ENCODE measurements at places on chromosomes 7 and 10. TPM values are rescaled to one million over a fixed set of nuclear protein-coding genes. Genes with fewer than 3 reads are reported as not detected.

- no peak for DNase-seq
These were observed 203.2 kb upstream of the SEMA3E start for GRCh38 chr7:83852136-83852535.

DNA sequence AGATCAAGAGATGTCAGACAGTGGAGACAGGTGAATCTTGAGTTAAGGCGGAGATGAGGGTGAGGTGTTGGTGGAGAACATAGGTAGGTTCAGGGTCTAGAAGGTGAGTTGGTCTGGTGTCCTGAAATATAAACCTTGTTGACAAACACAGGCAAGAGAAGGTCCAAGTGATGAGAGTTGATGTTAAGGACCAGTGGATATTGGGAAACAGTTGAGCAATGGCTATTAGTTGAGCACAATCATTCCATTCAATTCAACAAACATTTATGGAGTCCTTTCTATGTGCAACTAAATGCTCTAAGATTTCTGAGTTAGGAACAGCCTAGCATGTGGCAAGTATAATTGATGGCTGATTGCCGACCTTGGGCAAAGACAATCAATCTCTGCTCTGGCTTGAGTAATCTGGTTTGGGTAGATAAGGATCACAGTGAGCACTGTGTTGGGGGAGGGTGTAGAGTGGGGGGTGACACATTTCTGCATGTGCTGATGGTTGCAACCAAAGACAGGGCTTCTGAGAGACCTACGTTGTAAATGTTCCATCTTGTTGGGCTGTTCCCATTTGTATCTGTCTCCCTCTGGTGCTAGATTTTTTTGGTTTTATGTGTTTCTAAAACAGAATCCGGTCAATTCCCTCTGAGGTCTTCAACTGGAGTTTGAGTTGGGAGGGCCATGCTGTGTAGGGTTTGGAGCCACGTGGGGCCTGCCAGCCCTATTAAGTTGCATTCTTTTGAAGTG lies 201.1 kb downstream of the BAMBI start:
- DNase-seq = no peak

Gene SLC18A2
- total RNA-seq = 0.42 TPM

DNA sequence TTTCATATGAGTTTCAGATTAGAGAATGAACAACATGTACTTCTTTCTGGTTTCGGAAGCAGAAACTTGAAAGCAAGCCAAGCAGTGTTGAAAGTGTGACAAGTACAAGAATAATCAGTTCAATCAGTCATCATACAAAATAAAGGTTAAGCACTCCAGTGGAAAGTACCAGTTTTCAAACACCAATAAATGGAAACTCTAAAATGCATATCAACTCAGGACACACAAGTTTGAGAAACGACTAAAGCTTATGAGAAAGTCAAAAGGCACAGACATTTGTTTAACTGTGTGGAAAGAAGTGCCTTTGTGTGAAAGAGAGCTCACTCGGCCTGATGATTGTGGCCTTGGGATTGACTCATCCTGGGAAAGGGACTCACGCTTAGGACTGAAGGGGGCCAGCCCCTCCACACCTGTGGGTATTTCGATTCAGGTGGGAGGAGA lies 60.6 kb upstream of the AKR1C1 start:
- DNase-seq = no peak

DNA sequence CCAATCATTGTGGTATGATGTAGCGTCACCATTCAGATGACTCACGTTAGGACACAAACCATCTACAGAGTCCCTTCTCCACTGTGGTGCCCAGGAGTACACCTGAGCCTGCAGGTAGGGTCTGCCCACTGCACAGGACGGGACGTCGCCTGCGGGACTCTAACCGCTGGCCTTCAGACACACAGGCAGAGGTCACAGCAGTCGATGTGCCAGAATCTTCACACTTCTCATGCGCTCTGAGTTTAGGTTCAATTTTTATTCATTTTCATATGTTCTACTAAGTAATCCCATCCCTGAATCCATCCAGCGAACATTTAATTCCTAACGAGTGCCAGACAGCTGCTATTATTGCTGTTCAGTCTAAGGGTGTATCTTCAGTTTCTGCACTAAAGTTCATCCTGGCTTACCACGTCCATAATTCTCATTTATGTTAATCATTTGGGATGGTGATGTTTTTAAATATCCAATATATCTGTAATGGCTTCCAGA lies 73.3 kb downstream of the CXCL12 start:
- DNase-seq = no peak

Gene COPS6
- total RNA-seq = 47.5 TPM

DNA sequence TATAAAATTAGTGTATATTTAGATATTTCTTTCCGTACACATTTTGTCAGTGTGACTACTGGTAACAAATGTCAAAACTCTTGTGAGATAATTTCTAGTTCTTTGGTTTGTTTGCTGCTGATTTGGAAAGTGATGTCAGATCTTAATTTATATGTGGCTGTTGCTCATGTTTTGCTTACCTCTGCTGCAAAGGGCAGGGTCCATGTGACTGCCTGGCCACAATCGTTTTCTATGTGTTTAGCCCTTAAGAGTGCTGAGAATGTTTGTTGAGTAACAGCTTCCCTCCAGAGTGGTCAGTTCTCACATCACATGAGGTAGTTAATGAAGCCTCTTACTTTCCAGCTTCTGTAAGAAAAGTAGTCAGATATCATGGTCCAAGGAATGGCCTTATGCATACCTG lies 4.2 kb downstream of the NRBF2 start:
- no peak for DNase-seq

Gene OR2A42
- total RNA-seq = not detected

DNA sequence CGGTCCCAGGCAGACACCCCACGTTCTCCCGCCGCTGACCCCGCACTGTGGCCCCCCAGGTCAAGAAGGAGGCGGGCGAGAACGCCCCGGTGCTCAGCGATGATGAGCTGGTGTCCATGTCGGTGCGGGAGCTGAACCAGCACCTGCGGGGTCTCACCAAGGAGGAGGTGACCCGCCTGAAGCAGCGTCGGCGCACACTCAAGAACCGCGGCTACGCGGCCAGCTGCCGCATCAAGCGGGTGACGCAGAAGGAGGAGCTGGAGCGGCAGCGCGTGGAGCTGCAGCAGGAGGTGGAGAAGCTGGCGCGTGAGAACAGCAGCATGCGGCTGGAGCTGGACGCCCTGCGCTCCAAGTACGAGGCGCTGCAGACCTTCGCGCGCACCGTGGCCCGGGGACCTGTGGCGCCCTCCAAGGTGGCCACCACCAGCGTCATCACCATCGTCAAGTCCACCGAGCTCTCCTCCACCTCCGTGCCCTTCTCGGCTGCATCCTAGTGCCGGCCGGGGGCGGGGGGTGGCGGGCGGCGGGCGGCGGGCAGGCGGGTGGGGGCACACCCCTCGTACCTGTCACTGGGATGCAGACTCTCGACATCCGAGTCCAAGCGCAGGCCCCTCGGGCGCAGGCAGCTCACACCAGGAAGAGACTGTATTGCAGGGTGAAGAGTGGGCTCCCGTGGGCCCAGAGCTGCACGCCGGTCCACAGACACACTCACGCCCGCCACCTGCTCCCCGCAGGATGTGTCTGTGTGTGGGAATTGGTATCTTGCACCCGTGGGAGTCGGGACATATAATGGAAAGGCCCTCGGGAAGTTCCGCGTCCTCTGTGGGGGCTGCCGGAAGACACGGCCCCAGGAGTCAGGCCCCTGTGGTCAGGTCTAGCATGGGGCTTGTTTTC lies 9.6 kb downstream of the MAFK start:
- DNase-seq = no peak

DNA sequence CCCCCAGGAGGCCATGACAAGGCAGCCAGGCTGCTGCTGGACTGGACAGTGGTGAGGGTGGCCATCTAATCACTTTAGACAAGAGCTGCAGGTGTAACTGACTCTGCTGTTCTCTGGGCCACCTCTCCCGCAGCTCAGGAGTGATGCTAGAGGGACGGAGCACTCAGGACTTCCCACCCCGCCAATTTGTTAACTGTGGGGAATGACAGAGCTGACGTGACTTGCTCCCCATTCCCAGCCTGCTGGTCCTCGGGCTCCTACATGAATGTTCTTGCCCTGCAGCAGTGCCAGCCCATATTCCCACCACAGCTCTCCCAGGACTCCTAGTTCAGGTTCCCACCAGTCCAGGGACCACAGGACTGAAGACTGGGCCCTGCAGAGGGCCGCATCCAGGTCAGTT lies 16.7 kb upstream of the NPFFR1 start:
- no peak for DNase-seq

Gene KLF14
- not detected for total RNA-seq

- no peak for DNase-seq
These were observed 8.9 kb downstream of the DENND11 start for GRCh38 chr7:141693082-141693481.

Gene TRIM73
- total RNA-seq = 5.9 TPM

GRCh38 chr7:94104301-94104700 lies 100.1 kb upstream of the BET1 start:
- no peak for DNase-seq

Gene PRKAR2B
- total RNA-seq = 49.0 TPM

DNA sequence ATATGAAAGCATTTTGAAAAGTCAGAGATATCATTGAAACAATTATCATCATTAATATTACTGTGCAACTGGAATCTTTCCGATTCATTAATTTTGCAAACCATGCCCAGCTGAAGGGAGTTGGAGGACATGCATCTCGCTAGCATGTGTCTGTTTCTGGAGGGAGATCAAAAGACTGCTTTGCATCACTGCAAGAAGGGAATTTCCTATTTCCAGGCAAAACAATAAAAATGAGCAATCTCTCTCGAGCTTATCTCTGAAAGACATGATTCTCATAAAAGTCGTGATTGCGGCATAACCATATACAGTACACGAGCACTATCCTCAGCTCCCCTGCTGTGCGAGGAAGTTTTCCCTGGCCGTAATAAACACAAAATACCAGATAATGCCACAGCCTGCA lies 607.6 kb upstream of the DPP6 start:
- DNase-seq = no peak

- DNase-seq = no peak
These were observed 232.5 kb upstream of the CCDC6 start for GRCh38 chr10:60138842-60139241.

- DNase-seq = no peak
These were observed 59.1 kb downstream of the LOXL4 start for GRCh38 chr10:98208925-98209324.

Gene COL17A1
- total RNA-seq = 0.22 TPM

Gene RALA
- 16.7 TPM for total RNA-seq

DNA sequence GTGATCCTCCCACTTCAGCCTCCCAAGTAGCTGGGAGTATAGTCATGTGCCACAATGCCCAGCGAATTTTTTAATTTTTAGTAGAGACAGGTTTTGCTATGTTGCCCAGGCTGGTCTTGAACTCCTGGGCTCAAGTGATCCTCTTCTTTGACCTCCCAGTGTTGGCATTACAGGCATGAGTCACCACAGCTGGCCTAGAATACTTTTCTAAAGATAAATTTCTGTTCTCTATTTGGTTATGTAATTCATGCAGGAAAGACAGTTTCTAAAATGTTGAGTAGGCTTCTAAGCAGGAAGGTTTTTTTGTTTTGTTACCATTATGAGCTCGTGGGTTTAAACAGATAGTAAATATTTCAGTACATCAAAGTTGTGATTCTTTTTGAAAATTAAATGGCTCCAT lies 5.0 kb downstream of the RBAK start:
- DNase-seq = no peak

Gene ADAM12
- 10.5 TPM for total RNA-seq

DNA sequence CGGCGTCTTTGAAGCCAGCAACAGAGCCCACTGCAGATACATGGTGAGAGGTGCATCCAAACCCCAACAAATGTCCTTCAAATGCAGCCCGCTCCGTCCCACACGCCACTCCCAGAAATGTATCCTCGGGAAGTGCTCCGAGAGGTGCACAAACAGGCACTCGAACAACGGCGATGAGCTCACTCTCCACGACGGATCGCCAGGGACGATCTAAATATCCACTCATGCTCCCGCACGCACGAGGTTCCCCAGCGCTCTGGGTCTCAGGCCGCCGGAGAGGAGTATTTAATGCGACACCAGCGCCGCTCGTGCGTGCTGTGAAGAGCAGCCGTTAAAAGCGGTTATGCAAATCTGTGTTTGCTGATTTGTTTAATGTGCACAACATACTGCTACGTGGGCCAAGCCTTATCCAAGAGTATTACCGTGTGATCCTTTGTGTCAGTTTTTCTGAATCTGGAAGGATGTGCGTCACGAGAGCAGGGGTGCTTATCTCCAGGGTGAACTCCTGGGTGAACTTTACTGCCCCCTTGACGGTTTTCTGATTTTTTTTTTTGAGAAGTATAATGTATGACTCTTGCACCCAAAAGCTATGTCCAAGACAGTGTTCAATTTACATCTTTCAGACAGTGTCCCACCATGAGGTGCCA lies 48.5 kb upstream of the PPP2R2D start:
- DNase-seq = no peak

GRCh38 chr10:1802413-1802812 lies 65.1 kb upstream of the ADARB2 start:
- no peak for DNase-seq

DNA sequence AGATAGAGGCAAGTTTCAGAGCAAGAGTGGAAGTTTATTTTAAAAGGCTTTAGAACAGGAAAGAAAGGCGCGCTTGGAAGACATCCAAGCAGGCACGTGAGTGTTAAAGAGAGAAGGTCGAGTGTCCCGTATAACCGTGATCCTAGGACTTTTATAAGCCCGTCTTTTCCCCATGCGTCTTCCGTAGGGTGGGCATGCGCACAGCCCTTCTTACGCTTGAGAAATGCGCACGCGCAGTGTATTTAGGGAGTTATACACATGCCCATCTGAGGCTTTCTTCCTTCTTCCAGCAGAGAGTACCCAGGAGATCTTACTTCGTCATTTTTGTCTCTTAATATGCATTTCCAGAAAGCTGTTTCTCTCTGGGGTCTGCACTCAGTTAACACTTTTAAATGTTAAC lies 52.4 kb downstream of the CALD1 start:
- no peak for DNase-seq

Gene GPR26
- total RNA-seq = not detected

GRCh38 chr7:44368885-44369284 lies 43.5 kb upstream of the CAMK2B start:
- no peak for DNase-seq

DNA sequence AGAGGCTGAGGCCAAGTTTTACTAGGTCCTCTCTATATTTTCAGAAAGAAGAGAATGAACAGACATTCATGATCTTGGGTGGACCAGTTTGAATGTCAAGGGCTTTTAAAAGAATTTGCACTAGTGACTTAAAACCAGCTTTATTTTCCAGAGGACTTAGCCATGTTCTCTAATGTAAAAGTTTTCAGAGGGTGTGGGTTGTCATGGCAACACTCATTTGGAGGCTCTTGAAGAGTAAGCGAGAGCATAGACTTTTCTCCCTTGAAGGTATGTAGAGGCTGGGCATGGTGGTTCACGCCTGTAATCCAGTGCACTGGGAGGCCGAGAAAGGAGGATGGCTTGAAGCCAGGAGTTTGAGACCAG lies 61.1 kb downstream of the GATA3 start:
- DNase-seq = no peak

DNA sequence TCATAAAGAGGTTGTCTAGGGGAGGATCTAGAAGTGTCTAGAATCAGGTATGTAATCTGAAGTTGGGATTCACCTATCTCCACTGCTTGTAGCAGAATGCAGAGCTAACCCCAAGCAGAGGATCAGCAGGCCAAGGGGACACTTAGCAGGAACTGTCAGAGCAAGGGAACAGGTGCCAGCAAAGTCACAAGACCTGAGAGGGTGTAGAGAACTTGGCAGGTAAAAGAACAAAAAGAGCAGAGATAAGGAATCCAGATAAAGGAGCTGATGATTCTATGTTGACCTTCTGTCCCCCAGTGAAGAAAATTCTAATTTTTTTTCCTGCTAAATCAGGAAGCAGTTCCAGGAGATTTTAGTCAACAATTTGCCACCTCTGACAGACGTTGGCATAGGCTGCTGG lies 91.4 kb upstream of the CCDC71L start:
- no peak for DNase-seq

- no peak for DNase-seq
These were observed 134.1 kb downstream of the GFRA1 start for GRCh38 chr10:116138897-116139296.

GRCh38 chr7:47946581-47947354 lies 1.5 kb downstream of the PKD1L1 start:
- no peak for DNase-seq
